ENCODE measurements at places on chromosomes 16 and 17.
A peak's percentile ranks its signal among the peaks of the same experiment; 100 is the strongest.

GRCh38 chr16:3971261-3971660 is 90.7 kb upstream of the CREBBP start:
- no peak for DNase-seq

DNA sequence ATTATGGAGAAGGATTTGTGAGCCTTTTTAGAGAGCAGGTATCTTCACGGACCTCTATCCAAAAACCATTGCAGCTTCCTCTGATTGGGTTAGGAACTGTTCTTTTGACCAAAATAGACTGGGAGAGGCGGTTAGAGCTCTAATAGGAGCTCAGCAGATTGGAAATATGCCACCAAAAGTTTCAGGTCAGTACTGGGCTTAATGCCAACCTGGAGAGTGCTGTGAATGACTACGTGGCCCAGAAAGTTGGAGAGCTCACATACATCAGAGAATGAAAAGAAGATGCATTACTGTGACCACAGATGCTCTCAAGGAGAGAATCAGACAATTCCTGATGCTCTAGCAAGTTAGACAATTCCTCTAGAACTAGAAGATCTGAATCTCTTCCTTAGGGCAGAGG is 86.5 kb downstream of the ABCA8 start:
- DNase-seq, result no peak

- DNase-seq, result no peak
Measured at GRCh38 chr16:85029408-85029784, 1.8 kb downstream of the KIAA0513 start.

DNA sequence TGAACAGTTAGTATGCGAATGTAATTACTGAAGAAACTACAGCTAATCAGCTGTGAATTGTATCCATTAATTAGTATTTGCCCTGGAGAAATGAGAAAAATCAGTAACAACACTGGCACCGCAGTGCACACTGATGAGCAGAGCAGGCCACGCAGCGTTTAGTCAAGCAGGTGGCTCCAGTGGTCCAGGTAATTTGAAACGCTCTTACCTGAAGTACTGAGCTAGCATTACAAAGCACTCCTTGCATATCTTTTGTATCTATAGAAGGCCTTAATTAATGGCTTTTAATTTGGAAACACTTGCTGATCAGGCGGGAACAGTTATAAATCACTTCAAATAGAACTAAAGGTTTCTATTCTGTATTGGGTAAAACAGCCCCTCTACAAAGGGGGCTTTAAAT is 76.4 kb downstream of the TOX3 start:
- no peak for DNase-seq

DNA sequence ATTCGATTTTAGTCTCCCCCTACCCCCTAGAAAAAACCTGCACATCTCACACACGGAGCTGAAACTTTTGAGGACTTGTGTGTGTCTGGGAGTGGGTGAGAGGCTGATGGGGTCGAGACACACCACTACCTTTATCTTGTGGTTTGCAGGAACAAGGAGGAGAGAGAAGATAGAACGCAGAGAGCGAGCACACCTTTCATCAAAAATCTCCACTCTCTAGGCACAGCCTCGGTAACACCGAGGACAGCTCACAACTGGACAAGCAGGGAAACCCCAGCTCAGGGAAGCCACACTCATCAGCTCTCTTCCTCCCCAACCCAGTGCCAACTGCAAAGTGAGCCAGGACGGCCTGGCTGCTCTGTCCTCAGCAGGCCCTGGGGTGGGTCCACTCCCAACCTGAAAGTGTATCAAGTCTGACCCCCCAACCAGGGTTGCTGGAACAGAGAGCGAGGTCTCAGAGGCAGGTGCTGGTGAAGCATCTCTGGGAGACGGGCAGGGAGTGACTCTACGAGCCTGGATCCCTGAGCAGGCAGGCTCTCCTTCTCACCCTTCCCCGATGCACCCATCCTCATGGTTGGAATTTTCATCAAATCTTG is 5.2 kb upstream of the GHDC start:
- DNase-seq, result no peak

GRCh38 chr17:7717756-7718350 is 309 bp downstream of the DNAH2 start:
- DNase-seq, result no peak

DNA sequence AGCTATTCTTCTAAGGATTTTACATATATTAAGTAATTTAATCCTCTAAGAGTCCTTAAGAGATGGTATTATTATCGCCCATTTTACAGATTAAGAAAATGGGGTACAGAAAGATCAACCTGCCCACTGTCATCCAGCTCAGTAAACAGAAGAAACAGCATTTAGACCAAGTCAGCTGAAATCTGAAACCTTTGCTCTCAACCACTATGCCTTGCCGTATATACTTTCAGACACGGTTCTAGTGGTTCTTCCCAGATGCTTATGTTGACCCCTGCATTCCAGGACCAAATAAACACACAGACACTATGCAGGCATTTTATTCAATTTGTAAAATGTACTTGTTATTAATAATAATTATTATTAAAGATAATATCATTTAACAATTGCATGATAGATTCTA is 854.8 kb downstream of the KCNJ2 start:
- no peak for DNase-seq

DNA sequence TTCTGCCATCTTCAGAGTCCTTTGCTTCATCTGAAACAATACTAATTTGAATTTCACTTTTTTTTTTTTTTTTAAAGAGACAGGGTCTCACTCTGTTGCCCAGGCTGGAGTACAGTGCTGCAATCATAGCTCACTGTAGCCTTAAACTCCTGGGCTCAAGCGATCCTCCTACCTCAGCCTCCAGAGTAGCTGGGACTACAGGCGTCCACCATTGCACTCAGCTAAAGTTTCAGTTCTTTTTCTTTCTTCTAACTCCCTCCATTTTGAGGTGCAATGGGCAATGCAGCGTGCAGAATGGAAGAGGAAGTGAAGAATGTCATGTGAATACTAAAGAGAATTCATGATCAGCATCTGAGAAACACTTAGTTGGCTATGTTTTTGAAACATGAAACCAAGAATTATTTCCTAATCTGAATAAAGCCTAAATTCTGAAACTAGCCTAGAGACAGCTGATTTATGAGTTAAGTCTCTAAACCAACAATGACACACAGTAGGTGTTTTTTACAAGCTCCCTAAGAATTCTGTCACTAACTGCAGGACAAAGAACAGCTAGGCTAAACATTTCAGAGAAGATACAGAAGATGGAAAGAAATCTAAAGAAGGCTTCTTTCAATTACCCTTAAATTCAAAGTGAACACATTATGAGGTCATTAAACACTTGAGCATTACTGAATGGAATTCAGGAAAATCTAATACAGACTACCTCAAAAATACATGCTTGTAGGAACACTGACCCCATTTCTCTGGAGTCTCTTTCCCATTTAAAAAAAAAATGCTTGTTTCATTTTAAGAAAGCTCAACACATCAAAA is 21.0 kb downstream of the SNN start:
- DNase-seq, result no peak

DNA sequence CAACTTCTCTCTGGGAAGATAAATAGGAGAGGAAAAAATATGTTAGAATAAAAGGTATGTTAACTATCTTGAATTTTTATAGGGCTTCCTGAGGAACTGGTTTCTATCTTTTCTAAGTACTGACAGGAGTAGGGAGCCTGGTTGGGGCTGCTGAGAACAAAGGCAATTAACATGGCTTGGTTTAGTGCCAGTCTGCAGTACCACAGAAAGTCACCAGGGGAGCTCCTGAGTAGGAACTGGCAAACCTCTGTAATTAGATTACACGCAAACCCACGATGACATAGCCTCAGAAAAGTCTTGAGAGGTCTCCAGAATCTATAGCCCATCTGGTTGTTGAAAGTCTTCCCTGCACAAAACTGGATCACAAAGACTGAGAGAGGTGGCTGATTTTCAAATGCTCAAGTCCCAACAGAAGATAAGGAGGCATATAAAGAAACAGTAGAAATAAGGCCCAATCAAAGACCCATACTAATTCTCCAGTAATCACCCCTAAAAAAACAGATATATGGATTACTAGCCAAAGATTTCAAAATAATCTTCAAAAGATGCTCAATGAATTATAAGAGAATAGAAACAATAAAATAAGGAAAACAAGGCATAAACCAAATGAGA is 11.7 kb upstream of the CNTNAP4 start:
- no peak for DNase-seq

DNA sequence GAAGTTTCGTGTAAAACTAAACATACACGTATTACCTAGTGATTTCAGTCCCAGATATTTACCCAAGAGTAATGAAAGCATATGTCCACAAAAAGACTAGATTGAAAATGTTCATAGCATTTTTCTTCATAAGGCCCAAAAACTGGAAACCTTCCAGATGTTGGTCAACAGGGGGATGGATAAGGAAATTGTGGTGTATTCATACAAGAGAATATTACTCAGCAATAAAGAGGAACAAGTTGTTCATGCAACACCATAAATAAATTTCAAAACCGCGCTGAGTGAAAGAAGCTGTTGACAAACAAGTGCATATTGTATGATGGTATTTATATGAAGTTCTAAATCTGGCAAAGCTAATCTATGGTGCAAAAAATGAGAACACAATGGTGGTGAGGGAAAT is 54.1 kb upstream of the NFAT5 start:
- no peak for DNase-seq

DNA sequence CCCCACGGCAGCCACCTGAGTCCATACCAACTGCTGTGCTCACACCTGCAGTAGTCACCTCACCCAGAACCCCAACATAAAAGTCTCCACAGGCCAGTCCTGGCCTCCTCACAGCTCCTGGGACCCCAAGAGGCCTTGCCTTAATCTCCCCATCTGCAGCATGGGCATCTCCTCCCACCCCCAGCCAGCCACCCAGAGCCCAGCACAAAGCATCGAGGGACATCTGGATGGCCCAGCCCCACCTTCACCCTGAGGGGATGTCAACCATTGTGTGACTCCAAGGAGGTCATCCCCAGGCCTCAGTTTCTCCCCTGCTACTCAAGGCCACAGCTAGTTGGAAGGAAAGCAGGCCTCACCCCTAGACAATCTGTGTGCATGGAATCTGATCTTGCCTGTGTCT is 1775.3 kb downstream of the TP53TG3F start:
- no peak for DNase-seq

DNA sequence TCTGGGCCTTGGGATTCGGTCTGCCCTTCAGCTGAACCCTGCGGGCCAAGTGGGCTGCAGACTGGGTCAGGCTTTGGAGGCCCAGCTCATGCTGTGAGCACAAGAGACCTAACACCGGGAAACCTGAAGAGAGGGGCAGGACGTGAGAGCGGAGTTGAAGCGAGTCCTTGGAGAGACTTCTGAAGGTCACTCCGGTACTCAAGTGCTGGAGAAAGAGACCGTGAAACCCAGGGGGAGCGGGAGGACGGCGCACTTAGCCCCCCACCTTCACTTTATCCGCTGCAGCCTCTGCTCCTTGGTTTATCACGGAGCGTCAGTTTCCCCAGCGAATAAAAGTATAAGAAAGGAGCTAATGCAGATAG is 361 bp downstream of the UQCRC2 start:
- DNase-seq, result no peak

GRCh38 chr16:11180489-11180888 is 75.5 kb downstream of the SOCS1 start:
- no peak for DNase-seq

DNA sequence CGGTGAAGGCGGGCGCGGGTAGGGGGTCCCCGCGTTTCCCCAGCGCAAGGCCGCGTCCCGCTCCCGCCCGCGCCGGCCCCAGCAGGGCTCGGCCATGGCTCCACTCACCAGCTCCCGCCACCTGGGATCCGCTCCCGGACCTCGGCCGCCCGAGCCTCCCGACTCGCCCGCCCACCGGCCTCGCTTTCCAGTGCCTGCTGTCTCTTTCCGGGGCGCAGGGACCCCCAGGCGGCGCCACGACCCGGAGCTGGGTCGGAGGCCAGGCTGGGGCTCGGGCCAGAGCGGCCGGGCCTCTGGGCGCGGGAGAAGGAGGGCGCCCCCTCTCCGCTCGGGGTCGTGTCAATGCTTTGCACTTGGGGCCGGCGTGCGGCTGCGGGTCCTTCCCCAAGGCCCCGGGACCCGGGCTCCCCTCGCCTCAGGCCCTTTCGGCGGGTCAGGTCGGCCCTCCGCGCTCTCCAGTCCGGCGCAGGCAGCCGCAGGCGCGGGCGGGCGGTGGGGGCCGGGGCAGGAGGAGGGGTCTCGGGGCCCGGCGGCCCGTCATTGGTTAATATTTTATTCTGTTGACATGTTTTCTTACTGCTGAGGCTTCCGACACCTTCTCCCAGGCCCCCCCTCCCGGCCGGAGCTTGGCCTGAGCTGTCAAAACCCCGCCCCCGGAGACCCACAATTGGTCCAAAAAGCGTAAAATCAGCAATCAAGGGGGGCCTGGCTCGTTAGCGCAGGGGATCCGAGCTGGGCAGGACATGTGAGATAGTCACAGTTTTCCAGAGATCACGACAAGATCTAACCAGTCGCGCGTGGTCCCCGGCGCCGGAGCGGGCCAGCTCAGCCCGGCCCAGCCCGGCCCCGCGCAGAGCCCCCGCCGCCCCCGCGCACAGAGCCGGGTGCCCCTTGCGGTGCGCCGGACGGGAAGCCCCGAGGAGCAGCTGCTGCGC is at the start of gene TBX2:
Gene TBX2 (plus strand): TSS at position 713 of the 935 bp plus-strand sequence. CDS start 334 bp downstream, outside the sequence.
- DNase-seq, result peak; percentile 27

DNA sequence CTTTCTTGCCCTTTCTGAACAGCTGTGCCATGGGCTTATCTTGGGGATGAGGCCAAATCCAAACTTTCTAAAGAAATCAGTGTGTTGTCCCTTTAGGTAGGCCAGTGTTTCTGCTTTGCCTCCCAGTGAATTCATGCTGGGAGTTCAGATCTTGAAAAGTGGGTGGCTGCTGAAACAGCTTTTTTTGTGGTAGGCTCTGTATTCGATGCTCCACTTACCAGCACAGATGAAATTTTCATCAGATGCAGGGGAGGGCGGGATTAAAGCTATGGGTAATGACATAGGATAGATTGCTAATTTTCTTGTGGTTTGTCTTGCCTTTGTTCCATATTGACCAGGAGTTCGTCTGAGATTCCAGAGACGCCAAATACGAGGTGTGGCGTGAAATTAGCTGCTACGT is 2.8 kb downstream of the SOCS7 start:
- no peak for DNase-seq

- no peak for DNase-seq
Measured at GRCh38 chr17:27086526-27086925, 207.4 kb upstream of the WSB1 start.

- DNase-seq, result no peak
Measured at GRCh38 chr16:24841291-24841690, 4.5 kb upstream of the SLC5A11 start.

GRCh38 chr17:60372790-60373483 is 19.0 kb downstream of the USP32 start:
- DNase-seq, result no peak

DNA sequence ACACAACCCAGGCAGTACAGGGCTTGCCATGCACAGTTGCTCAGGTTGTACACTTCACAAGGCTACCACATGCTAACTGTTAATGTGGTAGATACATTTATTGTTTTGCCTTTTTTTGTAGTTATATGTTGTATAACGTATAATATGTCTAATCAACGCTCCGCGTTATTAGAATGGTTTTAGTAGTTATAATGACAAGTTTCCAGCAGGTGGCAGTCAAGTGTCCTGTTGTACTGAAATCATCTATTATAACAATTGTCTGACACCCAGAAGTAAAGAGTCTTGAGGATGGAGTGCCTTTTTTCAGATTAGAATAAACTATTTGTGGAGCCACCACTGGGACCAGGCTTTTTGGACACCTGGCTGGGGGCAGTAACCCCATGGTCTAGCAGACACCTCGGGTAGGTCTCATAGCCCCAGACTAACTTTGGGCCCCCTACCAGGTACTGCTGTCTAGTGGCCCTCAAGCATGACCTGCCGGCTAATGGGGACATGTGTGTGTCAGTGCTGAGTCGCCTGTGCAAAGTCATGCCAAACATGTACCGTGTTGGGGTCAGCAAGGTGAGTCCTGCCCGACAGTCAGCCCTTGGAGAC is 32.8 kb downstream of the MYO15A start:
- DNase-seq, result no peak

- no peak for DNase-seq
Measured at GRCh38 chr17:28029044-28029443, 13.4 kb upstream of the NLK start.

Data from ovary (tissue), 10 donors.